ENCODE measurements at places on chromosomes 7 and 10. TPM values are rescaled to one million over a fixed set of nuclear protein-coding genes. Genes with fewer than 3 reads are reported as not detected.

The PDK4 gene
- 1.1 TPM for total RNA-seq

The AGAP5 gene
- 1.1 TPM for total RNA-seq

The AZGP1 gene
- total RNA-seq = 0.62 TPM

The FKBP14 gene
- total RNA-seq = 39.8 TPM

The COL13A1 gene
- total RNA-seq = 5.7 TPM

The MBL2 gene
- total RNA-seq = not detected

The MKX gene
- 0.64 TPM for total RNA-seq

The WNT16 gene
- total RNA-seq = 0.17 TPM

The NPC1L1 gene
- total RNA-seq = not detected

The C10orf62 gene
- total RNA-seq = not detected

The DPYSL4 gene
- 6.0 TPM for total RNA-seq

The TMEM176A gene
- total RNA-seq = 0.34 TPM

The CYP3A4 gene
- total RNA-seq = 0.05 TPM

The MNX1 gene
- not detected for total RNA-seq

The RBP4 gene
- 0.37 TPM for total RNA-seq

The FMC1 gene
- total RNA-seq = 16.1 TPM

The GNAI1 gene
- total RNA-seq = 48.1 TPM

The EGR2 gene
- not detected for total RNA-seq

The C10orf105 gene
- total RNA-seq = not detected

The RBM20 gene
- total RNA-seq = 0.02 TPM

The ARHGEF5 gene
- 3.3 TPM for total RNA-seq

The SYCE1 gene
- not detected for total RNA-seq

The CHST3 gene
- 22.4 TPM for total RNA-seq

The TSPAN13 gene
- total RNA-seq = 75.5 TPM

The LIPA gene
- 149 TPM for total RNA-seq

The CDHR3 gene
- 0.52 TPM for total RNA-seq

The CRTAC1 gene
- not detected for total RNA-seq

The TES gene
- 0.20 TPM for total RNA-seq

The CHAT gene
- total RNA-seq = not detected

The PLCE1 gene
- total RNA-seq = 2.3 TPM

The PRSS37 gene
- total RNA-seq = not detected

The CYTH3 gene
- total RNA-seq = 15.0 TPM

All from M059J (cell line).